ENCODE measurements at places on chromosomes 1 and 21.
A peak's percentile ranks its signal among the peaks of the same experiment; 100 is the strongest.

DNA sequence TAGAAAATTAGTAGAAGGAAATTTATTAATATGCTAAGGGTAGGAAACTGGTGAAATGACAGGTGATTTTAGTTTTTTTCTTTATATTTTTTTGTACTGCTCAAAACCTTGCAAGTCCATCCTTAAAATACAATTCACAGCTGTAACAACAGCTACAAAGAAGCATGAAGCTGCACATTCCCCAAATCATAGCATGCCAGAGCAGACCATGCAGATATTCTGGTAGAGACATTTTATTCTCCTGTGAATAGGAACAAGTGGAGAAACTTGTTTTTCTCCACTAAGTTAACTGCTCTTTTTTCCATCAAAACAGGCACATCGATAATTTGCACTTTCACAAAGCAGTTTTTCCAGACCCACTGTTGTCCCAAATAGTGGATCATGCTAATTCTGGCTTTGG is 1125.7 kb downstream of the BRINP3 start:
- no peak for DNase-seq

GRCh38 chr1:6092211-6092610 is 46.5 kb downstream of the KCNAB2 start:
- DNase-seq, result no peak

DNA sequence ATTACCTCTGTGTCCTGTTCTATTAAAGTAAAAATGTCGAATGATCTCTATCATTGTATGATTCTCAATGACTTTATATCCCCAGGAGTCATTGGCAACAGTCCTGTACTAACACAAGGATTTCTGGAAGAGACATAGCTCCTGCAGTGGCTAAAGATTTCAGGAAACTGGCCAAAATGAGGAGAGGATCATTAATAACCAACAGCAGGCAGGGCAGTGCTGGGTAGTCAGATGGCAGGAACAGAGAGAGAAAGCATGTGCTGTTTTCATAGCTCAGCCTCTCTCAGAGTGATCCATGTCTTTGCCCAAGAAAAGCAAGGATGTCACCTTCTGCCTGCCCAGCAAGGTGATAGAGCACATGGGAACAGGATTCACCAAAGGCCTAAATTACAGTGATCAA is 604.7 kb upstream of the PLXNA2 start:
- no peak for DNase-seq

DNA sequence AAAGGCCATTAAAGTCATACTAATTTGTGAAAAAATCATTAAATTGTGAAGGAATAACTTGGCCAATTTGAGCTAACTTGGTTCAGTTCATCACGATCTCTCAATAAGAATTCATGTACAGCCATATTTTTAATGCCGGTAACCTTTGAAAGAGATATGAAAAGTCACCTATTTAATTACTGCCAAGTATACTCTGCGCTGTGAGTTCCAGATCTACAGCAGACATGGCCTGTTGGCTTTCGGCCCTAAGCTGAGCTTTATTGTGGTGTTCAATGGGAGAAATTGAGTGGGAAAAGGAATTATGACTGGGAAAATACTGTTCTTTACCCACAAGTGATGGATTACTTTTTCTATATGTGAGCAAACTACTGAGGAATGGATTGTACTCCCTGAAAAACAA is 159.9 kb upstream of the L1TD1 start:
- DNase-seq, result no peak

GRCh38 chr1:229363723-229364122 is 20.9 kb upstream of the CCSAP start:
- DNase-seq, result no peak

- no peak for DNase-seq
Observed at GRCh38 chr1:184915463-184916090, 58.7 kb downstream of the NIBAN1 start.

- no peak for DNase-seq
Observed at GRCh38 chr21:31342348-31342747, 1.7 kb downstream of the TIAM1 start.

DNA sequence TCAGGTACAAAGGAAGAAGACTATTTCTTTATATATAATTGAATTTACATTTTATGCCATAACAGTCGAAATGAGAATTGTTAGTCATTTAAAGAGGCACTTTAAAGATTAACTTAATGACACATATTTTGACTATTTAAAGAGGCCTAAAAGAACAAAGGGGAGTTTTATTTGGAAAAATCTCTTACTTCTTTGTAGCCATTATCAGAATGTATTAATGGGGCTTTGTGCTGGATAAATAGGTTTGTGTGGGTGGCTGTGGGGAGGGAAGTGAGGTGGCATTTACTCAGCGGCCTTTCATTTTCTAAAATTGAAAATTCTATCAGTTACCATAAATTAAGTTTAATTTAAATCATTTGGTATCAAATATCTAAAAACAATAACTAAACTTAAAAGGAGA is 462.2 kb upstream of the CXADR start:
- no peak for DNase-seq

GRCh38 chr1:67683316-67683715 is 1.7 kb upstream of the GADD45A start:
- DNase-seq, result no peak

- no peak for DNase-seq
Observed at GRCh38 chr1:212591922-212592321, 16.6 kb upstream of the ATF3 start.

GRCh38 chr1:246275036-246275435 is 232.0 kb downstream of the SMYD3 start:
- DNase-seq, result no peak

DNA sequence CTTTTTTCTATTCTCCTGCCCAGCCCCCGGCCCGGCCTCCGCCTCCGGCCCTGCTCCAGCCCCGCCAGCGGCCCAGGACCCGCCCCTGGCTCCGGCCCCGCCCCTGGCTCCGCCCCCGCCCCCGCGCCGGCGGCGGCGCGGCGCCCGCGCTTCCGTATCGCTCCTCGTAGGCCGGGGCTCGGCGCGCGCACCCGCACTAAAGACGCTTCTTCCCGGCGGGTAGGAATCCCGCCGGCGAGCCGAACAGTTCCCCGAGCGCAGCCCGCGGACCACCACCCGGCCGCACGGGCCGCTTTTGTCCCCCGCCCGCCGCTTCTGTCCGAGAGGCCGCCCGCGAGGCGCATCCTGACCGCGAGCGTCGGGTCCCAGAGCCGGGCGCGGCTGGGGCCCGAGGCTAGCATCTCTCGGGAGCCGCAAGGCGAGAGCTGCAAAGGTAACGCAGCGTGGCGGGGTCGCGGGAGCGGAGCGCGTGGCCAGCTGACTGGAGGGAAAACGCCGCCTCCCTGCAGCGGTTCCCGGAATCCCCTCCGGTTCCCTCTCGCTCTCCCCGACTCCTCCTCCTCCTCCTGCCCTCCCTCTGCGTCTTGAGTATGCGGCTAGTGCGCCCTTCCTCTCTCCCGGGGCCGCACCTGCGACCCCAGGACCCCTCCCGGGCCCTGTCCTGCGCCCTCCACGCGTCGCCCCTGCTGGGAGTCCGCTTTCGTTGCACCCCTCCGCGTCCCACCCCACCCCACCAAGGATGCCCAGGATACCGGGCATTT is at the start of gene IFNAR2:
IFNAR2 (plus strand) TSS at position 155 of the 761 bp plus-strand sequence. CDS start 11,985 bp downstream, outside the sequence.
- DNase-seq, result peak; percentile 17

DNA sequence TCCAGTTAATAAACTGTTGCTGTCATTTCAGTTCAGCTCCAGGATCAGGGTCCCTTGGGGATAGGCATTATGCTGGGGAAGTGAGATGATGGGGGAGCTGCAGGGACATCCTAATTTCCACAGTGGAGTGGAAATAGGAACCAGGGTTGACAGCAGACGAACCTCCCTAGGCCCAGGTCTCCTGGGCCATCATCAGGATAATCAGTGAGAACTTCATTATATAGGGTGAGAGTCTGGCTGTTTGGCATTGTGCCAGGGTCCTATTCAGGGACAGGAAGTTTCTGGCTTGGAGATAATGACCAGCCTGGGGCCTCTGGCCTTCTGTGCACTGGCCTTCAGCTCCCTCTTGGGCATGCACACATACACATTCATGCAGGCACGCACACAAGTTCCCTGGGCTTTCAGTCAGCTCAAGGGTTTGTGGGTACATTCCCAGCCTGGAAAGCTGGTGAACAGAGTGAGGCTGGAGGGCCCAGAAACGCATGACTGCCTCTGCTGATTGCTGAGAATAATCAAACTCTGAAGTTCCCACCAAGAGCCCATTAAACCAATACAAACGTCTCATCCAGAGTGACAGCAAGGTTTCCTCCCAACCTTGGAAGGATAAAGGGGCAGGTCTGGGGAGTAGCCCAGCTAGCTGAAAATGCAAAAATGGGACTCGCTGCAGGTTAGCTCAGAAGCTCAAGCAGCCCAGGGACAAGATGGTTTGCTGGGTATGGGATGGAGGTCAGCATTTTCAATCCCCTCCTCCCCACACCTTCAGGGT is 13.9 kb upstream of the LRIG2 start:
- DNase-seq, result no peak

DNA sequence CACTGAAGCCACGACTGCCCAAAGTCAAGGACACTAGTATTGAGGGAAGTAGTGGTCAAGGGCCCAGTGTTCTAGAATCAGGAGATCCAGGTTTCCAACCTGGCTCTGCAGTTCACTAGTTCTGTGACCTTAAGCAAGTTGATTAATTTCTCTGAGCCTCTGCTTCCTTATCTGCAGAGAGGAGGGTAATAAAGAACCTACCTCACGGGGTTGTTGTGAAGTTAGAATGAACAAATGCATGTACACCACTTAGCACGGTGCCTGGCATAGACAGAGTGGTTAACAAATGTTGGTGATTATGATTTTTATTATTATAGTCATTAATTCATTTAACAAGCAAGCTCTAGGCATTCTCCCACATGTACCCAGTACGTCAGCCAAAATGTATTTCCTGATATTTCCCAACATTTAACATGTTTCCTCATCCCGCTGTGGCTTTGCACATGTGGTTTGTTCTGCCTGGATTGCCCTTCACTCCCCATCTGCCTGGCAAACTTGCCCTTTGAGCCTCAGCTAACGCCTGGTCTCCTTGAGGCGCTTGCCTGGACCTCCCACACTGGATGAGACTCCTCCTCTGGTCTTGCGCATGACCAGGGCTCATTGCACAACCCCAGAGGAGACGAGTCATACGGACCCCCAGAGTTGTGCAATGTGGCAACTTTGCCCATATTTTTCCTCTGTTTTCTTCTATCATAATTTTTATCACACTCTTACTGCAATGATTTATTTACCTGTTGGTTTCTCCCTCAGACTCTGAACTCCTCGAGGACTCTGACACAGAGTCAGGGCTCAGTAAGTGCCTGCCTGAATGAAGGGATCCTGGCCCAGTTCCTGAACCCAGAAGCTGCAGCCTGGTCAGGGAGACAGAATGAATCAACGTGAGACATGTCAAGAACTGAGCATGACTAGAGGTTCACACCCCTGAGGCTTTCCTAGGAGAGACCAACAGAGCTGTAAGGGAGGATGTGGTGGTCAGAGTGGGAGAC is 20.7 kb upstream of the MFSD2A start:
- no peak for DNase-seq

- no peak for DNase-seq
Observed at GRCh38 chr1:82453511-82454185, 652.9 kb downstream of the ADGRL2 start.

GRCh38 chr1:30225357-30225756 is 498.0 kb downstream of the MATN1 start:
- no peak for DNase-seq

GRCh38 chr1:198350456-198350855 is 190.0 kb downstream of the ATP6V1G3 start:
- no peak for DNase-seq

- DNase-seq, result peak; percentile 92
Observed at GRCh38 chr1:105138458-105138893, 1388.8 kb downstream of the AMY1C start.

- DNase-seq, result no peak
Observed at GRCh38 chr21:20151741-20152140, 846.5 kb upstream of the NCAM2 start.

GRCh38 chr1:160951443-160952128 is 3.0 kb downstream of the ITLN2 start:
- no peak for DNase-seq

DNA sequence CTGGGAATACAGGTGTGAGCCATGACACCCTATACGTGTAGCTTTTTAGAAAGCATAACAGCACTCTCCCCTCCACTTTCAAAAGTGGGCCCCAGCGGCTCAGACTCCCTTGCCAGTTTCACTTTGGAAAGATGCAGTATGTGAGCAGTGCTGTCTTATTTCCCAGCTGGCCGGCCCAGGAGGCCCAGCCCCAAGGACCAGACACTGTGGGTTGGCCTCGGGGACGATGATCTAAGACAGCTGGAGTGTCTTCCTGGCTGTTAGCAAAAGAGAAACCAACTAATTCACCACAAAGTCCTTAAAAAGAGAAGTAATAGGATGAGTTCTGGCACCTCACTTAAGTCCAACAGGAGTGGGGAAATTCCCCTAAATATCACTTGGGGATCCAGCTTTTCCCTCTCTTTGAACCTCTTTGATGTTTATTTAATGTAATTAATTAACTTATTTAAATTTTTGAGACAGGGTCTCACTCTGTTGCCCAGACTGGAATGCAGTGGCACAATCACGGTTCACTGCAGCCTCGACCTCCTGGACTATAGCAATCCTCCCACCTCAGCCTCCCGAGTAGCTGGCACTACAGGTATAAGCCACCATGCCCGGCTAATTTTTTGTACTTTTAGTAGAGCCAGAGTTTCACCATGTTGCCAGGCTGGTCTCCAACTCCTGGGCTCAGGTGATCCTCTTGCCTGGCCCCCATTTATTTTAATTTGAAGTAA is 17.6 kb upstream of the CLIC4 start:
- no peak for DNase-seq

GRCh38 chr1:115156826-115157468 is 67.6 kb upstream of the TSPAN2 start:
- DNase-seq, result no peak

DNA sequence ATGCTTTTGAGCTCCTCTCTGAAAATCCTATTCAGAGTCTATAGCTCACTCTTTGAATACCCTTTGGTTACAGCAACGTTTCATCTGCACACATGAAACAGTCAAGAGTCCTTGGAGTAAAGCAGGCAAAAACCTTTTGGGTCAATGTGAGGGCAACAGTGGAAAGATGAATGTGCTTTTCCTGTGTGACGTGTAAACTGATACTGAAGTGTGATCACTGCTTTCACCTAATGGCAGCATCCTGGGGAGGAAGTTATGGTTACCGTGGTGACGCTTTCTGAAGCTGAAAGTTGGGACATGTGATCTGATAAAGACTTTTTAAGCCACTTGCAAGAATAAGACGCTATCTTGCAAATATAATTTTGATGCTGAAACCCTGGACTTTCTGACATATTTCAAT is 160.0 kb downstream of the SEC16B start:
- no peak for DNase-seq

DNA sequence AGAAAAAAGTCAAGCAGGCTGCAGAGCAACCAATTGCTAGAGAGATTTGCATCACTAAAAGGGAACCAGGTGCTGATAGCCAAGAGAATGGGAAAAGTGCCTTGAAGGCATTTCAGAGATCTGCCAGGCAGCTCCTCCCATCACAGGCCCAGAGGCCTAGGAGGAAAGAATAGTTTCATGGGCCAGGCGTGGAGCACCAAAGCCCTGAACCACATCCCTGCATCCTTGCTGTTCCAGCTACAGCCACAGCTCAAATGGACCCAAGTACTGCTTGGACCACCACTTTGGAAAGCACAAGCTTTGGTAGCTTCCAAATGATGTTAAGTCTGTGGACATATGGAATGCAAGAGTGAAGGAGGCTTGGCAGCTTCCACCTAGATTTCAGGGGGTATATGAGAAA is 29.7 kb upstream of the ZSWIM5 start:
- no peak for DNase-seq

All from SHP77 treated with DMSO at 0.1 percent for 48 hours (cell line).